ENCODE measurements at places on chromosomes 3 and 15.
A peak's percentile ranks its signal among the peaks of the same experiment; 100 is the strongest.

DNA sequence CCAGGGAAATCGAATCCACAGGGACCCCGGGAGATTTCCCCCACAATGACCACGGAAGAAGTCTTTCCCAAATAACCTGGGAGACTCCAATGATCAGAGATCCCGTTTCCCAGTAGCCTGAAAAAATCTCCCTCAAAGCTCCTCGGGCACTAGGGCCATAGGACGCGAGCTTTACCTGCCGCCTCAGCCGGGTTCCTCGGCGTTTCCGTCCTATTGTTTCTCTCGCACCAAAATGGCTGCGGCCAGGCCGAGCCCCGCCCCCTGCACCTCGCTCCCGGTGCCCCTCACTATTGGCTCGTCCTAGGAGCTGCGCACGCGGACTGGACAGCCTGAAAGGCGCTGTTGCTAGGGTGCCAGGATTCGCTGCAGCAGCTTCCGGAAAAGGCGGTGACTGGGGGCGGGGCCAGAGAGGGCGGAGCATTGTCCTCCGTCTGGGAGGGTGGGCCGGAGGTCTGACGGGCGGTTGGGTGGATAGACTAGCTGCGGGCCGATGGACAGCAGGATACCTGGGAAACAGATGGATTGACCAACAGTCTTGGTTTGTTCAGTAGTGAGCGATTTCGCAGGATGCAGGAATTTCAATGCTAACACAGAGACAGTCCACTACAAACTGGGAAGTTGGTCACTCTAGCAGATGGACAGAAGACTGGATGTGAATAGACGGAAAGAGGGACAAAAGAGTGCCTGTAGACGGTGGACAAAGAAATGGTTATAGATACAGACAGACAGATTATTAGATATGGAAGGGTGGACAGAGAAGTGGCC lies at the start of gene IP6K2:
TSS of gene IP6K2 (minus strand) at position 240 of the 765 bp plus-strand sequence. CDS start 21,930 bp downstream, outside the sequence.
- H3K4me1 ChIP-seq = peaks cover 31% of the 10 kb centered on the region
- H3K27me3 ChIP-seq = no peaks in the 10 kb centered on the region
- H3K27ac ChIP-seq = peak within 1 kb of the TSS; percentile 91
- peaks cover 11% of the 10 kb centered on the region for H3K36me3 ChIP-seq
- H3K4me3 ChIP-seq = peak within 1 kb of the TSS; percentile 89

DNA sequence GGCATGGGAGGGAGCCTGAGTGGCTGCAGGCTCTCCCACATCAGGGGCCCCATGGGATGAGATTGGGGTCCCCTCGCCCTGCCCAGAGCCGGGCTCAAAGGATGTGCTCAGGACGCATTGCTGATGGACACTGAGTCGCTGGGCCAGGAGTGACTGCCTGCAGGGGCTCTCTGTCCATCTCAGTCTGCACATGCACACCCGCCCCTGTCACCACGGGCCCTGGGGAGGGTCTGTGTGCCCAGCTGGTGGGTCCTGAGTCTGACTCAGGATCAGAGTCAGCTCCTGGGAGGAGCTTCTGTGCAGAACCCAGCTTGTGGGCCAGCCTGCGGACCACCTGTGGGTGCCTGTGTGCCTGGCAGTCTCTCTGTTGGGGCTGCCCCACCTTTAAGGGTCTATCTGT lies 18.1 kb downstream of the STAB1 start:
- H3K4me3 ChIP-seq = no peak overlapping the region
- no peaks in the 10 kb centered on the region for H3K36me3 ChIP-seq
- no peak for ATAC-seq
- no peak overlapping the region for H3K27ac ChIP-seq

GRCh38 chr3:108181172-108181571 lies 41.1 kb downstream of the IFT57 start:
- peak overlapping the region; percentile 9 for H3K27ac ChIP-seq
- H3K4me1 ChIP-seq = peaks cover 40% of the 10 kb centered on the region
- ATAC-seq = no peak
- H3K36me3 ChIP-seq = peaks cover 40% of the 10 kb centered on the region

- no peaks in the 10 kb centered on the region for H3K36me3 ChIP-seq
- ATAC-seq = no peak
- H3K4me1 ChIP-seq = peaks cover 47% of the 10 kb centered on the region
- H3K27ac ChIP-seq = no peak overlapping the region
- H3K4me3 ChIP-seq = no peak overlapping the region
- no peaks in the 10 kb centered on the region for H3K27me3 ChIP-seq
These were observed 64.5 kb upstream of the SMAD3 start for GRCh38 chr15:67000896-67001295.

DNA sequence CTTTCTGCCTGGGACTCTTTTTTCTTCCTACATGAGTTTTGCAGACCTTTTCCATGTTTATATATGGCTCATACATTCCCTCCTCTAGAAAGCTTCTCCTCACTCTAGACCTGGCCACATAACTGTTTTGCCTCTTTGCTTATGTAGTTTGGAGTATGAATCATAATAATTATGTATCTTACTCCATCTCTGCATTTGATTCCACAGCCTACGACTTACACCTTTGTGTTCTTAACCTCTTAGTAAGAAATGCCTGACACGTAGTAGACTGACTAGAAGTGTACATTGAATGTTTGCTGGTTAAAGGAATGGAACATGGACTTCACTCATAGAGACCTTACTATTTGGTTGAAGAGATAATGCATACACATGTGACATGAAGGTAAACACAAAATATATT lies 56.4 kb downstream of the MBNL1 start:
- H3K4me3 ChIP-seq = no peak overlapping the region
- H3K27ac ChIP-seq = no peak overlapping the region
- H3K36me3 ChIP-seq = peaks cover 32% of the 10 kb centered on the region
- peaks cover 74% of the 10 kb centered on the region for H3K4me1 ChIP-seq

DNA sequence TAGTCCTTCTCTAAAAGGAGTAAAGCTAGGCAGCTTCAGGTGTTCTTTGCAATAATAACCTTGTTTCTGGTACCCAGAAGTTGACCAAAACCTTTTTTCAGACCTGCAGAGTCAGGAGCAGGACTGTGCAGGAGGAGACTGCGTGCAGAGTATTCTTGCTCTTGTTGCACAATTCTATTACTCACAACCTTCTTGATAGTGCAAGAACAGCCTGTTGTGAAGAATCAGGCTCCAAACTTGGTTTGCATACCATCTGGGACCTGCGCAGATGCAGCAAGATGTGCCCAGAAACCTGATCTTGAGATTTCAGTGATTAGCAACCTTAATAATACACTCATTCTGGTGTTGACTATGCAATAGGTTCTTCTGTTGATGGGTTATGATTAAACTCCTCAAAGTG lies 111.9 kb downstream of the ATG7 start:
- H3K27ac ChIP-seq = no peak overlapping the region
- no peak overlapping the region for H3K4me3 ChIP-seq
- H3K4me1 ChIP-seq = no peaks in the 10 kb centered on the region
- ATAC-seq = no peak
- peaks cover 22% of the 10 kb centered on the region for H3K36me3 ChIP-seq
- no peaks in the 10 kb centered on the region for H3K27me3 ChIP-seq

DNA sequence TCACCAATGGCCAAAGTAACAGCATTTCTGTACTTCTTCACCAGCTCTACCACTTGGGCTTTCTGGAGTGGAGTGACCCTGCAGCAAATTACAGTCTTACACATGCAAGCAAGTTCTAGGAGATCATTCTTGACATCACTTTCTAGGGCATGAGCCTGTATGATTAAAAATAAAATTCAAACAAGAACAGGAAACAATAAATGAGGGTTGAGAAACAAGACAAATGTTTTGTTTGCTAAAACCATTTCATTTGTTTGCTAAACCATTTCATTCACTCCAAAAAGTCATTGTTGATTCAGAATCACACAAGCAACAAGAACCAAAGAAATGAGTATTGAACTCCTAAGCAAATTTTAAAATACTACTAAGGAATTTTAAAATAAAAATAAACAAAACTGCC lies 220.9 kb downstream of the ATP8B4 start:
- H3K27ac ChIP-seq = no peak overlapping the region
- no peaks in the 10 kb centered on the region for H3K36me3 ChIP-seq
- H3K4me1 ChIP-seq = no peaks in the 10 kb centered on the region
- ATAC-seq = no peak

DNA sequence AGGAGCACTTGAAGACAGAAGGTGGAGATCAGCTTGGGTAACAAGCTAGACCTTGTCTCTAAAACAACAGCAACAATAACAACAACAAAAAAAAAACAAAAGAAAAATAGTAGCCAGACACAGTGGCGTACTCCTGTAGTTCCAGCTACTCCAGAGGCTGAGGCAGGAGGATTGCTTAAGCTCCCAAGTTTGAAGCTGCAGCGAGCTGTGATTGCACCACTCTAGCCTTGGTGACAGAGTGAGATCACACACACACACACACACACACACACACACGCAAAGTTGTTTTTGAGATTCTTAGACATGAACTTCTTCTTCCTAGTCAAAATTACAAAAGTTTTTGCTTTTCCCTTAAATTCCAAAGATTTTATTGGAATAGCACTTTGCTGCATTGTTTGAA lies 93.0 kb upstream of the IGSF10 start:
- no peak for ATAC-seq
- H3K27me3 ChIP-seq = no peaks in the 10 kb centered on the region
- no peaks in the 10 kb centered on the region for H3K36me3 ChIP-seq
- H3K4me3 ChIP-seq = no peak overlapping the region
- H3K27ac ChIP-seq = no peak overlapping the region

GRCh38 chr15:79017953-79018352 lies 72.6 kb downstream of the RASGRF1 start:
- peak; percentile 64 for ATAC-seq
- H3K4me1 ChIP-seq = peaks cover 45% of the 10 kb centered on the region
- H3K27me3 ChIP-seq = no peaks in the 10 kb centered on the region
- H3K4me3 ChIP-seq = peak overlapping the region; percentile 69
- peak overlapping the region; percentile 55 for H3K27ac ChIP-seq

DNA sequence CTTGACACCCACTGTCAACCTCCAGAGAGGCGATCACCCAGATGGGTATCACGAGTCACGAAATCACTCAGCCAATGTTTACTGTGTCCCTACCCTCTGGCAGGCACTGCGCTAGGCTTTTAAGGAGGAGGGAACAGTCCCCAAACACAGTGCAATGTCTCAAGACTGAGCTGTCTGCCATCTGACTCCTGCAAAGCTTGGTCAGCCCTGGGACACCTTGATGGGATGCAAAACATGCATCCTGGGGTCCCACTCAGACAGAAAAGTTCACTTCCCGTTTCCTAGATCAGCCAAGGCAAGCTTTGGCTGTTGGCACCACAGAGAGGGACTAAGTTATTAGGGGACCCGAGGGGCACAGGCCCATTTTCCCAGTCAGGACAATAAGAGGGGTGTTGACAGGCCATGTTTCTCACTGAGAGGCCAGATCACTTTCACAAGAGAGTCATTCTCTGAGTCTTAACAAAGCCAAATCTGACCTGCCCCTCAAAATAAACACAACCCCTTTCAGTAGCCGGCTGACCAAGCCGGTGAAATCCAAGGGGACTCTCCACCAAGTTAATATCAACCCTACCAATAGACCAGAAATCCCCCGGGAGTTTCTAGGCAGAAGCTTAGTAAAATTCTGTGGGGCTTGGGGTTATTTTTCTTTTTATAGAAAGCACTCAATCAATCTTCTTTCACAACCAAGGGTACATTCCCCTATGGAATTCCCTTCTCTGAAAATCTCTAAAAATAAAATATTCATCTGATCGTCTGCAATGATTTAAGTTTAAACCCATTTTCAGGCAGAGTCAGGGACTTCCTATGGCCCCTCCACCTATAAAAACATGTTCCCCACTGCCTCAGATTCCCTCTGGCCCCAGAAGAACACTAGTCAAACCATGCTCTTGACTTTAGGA lies 3.5 kb downstream of the RFTN1 start:
- H3K4me1 ChIP-seq = peaks cover 79% of the 10 kb centered on the region
- peaks cover 10% of the 10 kb centered on the region for H3K27me3 ChIP-seq
- H3K36me3 ChIP-seq = peaks cover 74% of the 10 kb centered on the region
- H3K4me3 ChIP-seq = peak overlapping the region; percentile 99

DNA sequence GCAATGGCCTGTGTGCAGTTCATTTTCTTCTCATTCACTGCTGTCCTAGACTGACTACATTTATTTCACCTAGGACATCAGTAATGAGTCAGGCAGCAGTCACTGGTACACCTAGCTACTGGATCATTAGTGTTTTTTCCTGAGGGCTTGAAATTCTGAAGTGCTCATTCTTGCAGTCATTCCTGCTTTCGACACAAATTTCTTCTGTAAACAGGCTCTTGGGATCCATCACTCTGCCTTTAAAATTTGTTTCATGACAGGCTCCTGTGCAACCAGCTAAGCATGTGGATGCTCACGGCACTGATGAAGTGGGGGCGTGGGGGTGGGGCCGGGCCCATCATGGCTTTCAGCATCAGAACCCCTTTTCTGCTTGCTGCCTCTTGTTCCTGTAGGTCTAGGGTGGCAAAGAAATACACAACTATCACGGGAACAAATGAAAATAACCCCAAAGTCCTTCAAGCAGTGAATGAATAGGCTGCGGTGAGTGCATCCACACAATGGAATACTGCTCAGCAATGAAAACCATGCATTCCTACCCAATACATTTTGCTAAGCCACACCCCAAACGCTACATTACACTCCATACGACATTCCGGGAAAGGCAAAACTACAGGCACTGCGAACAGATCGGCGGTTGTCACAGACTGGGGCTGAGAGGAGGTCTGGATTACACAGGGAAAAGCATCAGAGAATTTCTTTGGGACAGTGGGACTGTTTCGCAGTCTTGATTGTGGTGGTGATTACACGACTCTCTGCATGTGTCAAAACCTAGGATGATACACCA lies 9.3 kb upstream of the MELTF start:
- H3K27ac ChIP-seq = no peak overlapping the region
- H3K36me3 ChIP-seq = peaks cover 8% of the 10 kb centered on the region
- no peak overlapping the region for H3K4me3 ChIP-seq
- no peak for ATAC-seq

DNA sequence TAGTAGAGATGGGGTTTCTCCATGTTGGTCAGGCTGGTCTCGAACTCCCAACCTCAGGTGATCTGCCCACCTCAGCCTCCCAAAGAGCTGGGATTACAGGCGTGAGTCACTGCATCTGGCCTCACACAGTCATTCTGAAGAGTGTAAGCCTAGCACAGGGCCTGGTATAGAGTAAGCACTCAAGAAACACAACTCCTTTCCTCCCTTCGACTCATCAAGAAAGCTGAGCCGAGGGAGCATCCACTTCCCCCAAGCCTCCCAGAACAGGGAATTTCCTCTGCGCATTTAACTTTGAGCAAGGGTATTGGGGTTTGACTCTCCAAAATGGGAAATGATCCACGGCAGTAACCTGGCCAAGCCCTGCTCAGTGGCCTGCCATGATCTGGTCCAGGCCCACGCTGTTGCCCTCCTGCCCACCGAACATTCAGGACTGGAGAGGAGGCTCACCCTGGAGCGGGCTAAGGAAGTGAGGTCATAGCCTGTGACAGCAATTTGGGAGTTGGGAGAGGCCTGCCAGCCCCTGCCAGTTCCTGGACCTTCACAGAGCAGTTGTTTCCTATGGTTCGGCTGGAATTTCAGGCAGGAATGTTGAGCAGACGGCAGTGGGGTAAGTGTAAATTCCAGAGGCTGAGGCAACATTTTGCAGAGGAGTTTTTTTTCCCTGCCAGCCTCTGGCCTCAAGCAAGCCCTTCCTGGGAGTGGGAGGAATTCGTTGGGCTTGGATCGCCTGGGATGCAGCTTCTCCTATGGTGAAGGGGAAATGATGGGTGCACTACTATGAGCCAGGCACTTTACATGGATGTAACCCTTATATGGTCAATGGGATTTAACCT lies 21.2 kb upstream of the SMAD3 start:
- no peaks in the 10 kb centered on the region for H3K36me3 ChIP-seq
- no peak overlapping the region for H3K27ac ChIP-seq
- H3K4me3 ChIP-seq = no peak overlapping the region
- H3K27me3 ChIP-seq = no peaks in the 10 kb centered on the region
- ATAC-seq = no peak
- H3K4me1 ChIP-seq = peaks cover 32% of the 10 kb centered on the region

- no peaks in the 10 kb centered on the region for H3K27me3 ChIP-seq
- no peak overlapping the region for H3K4me3 ChIP-seq
- H3K27ac ChIP-seq = no peak overlapping the region
- H3K4me1 ChIP-seq = peaks cover 17% of the 10 kb centered on the region
These were observed 7.2 kb downstream of the POLR2H start for GRCh38 chr3:184368586-184369183.

Data from stimulated activated memory B cell treated with anti-CD40 and anti-IgM and Interleukin-4, amounts not matched to agents 10 μg/mL and 1 μg/mL and 100 μg/mL, for 72 hours (primary cell).